ENCODE measurements at places on chromosomes 1 and 21.

DNA sequence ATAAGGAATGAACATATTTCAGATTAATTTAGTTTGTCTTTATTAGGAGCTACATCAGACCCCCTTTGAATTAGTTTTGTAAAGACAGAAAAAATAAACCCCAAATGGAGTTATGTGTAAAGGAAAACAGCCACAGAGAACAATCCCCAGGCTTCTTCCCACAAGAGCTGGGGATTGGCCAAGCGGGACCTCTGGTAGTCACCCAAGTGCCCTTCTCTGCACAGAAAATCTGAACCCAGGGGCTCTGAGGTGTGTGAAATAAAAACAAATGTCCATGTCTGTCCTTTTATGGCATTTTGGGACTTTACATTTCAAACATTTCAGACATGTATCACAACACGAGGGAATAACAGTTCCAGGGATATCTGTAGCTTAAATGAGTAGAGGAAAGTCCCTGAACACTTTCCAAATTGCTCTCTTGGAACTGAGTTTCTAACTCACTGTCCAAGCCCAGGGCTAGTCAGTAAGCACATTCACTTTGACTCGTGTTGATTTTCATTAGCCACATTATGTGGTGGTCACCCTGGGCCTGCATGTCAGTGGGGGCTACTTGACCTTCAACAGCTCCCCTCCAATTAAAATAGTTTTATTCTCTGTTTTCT, 22.5 kb downstream of the DPT start:
- DNase-seq = no peak

DNA sequence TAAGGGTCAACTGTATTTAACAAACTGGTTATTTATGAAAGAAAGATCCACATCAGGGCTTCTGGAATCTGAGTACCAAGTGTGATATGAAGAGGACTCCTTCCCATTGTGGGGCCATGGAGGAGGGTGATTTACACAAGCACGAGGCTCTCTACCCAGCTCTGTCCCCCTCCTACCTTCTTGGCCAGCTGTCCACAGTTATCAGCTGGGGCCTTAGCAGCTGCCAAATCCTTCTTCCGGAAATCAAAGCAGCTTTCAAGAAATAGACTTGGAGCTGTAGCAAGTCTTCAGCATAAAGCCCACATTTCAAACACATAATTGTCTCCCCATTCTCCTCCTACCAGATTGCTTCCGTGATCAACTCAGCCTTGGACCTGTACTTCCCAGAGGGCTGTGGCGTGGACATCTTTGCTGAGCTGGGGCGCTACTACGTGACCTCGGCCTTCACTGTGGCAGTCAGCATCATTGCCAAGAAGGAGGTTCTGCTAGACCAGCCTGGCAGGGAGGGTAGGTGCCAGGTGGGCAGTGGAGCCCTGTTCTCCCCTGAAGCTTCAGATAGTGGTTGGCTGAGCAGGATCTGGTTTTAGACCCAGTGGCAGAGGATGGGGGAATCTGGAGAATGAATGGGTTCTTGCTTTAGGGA, 15.5 kb downstream of the AZIN2 start:
- no peak for DNase-seq

DNA sequence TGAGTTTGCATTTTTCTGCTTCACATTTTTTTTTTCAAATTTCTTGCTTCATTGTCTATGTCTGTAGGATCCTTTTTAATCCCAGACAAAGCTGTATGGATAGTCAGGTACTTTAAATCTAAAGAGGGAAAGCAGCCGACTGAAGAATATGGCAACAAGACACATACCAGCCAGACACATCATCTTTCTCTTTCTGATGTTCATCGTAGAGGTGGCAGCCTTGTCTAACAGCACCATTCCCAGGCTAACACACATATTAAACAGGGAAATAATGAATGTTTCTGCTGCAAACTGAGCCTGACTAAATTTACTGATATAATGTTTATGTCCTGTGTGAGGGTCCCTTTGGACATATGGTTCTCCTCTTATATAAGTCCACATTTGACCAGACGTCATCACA, 3.7 kb upstream of the TEKT2 start:
- DNase-seq = no peak

GRCh38 chr1:24786191-24786590, 40.9 kb downstream of the CLIC4 start:
- no peak for DNase-seq

DNA sequence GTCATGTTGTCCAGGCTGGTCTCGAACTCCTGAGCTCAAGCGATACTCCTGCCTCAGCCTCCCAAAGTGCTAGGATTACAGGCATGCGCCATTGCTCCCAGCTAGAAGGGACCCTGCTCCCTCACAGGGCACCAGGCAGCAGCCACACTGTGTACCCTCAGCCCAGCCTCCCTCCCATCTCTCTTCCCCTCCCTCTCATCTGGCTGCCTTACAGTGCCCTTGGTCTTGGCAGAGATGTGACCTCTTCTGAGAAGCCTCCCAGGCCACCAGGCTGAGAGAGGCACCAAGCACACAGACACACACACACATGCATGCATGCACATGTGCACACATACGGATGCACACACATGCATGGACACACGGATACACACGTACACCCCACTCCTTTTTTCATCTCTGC, 25.0 kb downstream of the EPHA2 start:
- no peak for DNase-seq

DNA sequence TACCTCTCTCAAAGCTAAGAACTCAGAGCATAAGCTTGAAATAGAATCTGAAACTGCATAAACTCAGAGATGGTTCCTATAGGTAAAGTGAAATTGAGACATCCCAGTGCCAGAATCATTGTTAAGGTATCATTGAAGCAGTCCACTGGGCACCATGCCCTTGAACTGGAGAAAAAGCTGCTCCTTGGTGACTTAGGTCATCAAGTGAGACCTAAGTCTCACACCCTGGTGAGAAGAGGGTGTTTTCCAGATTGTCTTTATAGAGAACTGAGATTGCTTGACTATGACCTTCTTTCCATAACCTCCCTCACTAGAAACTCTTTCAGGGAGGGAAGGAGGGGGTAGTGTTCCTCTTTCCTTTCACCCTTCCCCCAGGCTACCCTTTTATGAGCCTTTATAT, 9.4 kb upstream of the ATP6V1G3 start:
- no peak for DNase-seq

DNA sequence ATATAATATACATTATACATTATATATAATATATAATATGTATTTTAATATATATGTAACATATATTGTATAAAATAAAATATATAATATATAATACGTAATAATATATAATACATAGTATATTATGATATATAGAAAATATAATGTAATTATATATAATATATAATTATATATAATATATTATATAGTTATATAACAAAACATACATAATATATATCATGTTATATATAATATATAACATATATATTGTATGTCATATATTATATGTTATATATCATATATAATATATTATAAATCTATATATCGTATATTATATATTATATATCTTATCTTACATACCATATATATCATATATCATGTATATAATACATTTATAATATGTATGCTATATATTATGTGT, 248.2 kb upstream of the TPTE start:
- no peak for DNase-seq

DNA sequence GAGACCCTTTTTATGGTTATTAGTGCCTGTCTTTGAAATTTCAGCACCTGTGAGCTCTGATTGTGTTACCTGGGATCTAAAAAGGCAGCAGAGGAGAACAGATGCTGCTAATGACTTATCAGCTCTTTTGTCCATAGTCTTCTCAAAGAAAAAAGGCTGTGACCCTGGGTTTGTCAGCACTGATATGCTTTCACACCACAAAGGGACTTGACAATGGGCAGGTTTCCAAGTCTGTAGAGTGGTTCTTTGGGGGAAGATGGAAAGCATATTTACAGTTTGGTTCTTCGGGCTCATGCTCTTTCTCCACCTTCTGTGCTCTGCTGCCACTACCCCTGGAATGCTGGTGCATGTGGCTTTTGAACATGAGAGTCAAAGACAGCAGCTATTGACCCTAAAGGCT, 32.0 kb downstream of the DNAJC6 start:
- no peak for DNase-seq

- no peak for DNase-seq
Measured at GRCh38 chr21:45470087-45470515, 65.1 kb downstream of the COL18A1 start.

DNA sequence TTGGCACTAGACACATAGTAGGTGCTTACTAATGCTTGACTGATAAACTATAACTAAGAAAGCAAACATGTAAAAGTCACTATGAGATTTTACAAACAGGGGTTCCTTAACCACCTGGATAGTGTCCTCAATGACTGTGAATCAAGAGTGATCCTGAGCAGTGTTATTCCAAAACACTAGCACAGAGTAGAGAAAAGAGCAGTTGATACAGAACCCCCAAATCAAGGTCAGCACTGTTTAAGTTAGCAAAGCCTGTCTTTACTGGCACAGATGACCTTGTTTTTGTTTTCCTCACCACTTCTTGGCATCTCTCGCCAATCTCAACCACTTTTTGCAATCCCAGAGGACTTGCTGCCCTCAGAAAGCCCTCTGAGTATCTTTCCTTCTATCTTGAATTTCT, 50.7 kb downstream of the BCL9 start:
- DNase-seq = no peak

GRCh38 chr1:65728504-65728903, 64.2 kb upstream of the PDE4B start:
- DNase-seq = no peak

GRCh38 chr21:41707231-41707959, 59.5 kb downstream of the RIPK4 start:
- no peak for DNase-seq

- DNase-seq = no peak
Measured at GRCh38 chr1:55938376-55938850, 641.0 kb downstream of the PLPP3 start.

DNA sequence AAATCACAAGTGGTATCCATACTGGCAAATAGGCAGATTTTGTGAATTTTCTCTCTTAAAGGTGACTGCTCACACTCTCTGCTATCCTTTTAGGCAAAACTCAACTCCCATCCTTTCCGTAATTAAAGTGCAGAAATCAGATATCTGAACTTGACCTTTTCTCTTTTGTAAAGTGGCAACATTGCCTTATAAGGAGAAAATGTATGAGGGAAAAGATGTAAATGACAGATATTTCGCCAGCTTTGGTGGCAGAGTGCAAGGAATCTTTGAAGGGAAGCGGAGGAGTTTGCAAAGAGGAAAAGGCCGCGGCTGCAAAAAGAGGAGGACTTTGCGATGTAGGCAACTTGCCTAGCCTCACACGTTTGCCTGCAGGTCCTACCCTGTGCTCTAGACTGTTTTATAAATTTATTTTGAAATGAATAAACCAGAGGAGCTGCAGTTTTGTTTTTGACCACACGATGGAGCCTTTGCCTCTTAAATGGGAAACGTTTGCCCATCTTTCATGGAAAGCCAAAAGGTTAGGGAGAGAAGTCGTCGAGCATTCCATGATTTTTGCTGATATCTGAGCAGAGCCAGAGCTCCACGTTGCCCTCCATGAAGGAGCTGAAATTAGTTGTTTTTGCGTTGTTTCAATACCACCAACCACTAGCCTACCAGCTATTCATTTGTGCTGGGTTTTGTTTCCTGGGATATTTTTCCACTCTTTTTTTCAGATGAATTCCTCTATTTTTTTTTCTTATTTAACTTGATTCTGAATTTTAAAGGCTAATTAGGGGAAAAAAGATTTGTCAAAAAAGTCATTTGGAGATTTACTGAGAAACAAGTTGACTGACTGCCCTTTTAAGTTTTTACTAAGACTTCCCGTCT, 242.3 kb downstream of the LMX1A start:
- DNase-seq = peak; percentile 49

GRCh38 chr1:205954819-205955404, 11.7 kb upstream of the SLC26A9 start:
- DNase-seq = no peak

GRCh38 chr1:210523830-210524229, 195.1 kb downstream of the HHAT start:
- DNase-seq = no peak

- DNase-seq = peak; percentile 9
Measured at GRCh38 chr1:181987334-181987895, 74.1 kb downstream of the ZNF648 start.

DNA sequence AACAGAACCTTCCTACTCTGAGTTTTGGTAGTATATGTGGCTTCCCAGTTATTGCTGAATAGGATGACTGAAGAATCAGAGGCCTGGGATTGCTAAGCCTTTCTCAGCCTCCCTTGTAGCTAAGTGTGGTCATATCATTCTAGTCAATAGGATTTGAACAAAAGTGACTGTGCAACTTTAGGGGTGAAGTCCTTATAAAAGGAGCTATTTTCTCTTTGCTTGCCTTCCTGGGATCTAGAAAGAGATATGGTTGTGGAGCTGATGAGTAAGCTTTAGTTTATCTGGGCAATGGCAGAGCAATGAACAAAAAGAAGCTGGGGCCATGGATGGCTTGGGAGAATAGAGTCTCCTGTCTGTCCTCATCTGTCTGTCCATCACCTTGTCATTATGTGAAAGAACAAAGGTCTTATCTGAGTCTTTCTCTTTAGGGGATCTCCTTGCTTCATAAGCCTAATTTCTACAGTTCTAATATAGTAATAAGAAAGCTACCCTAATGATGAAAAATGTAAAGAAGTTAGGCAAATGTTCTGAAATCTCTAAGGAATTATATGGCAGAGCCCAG, 91.5 kb downstream of the TENT5C start:
- no peak for DNase-seq

DNA sequence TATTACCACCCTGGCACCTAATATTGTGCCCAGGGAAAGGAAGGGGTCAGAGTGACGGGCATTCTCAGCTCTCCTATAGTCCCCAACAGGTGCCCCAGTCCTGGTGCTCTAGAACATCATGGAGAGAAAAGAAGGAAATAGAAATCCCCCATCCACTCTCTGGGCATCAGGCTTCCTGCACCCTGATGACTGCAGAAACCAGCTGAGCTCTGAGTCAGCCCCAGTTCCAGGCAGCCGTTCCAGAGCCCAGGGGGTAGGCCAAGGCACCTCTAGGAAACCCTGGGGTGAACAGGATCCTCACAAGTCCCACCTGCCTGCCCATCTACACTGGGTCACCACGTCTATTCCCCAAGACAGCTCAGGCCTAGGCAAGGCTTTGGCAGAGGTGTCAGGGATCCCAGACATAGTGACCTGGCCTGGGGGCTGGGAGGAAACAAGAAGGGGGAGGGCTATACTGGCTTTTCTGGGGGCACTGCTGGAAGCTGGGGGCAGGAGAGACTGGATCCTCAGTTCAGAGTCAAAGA, 709 bp downstream of the NECTIN4 start:
- no peak for DNase-seq

- no peak for DNase-seq
Measured at GRCh38 chr1:232319518-232320210, 310.3 kb downstream of the SIPA1L2 start.

- no peak for DNase-seq
Measured at GRCh38 chr21:35046880-35047229, 2.2 kb downstream of the RUNX1 start.

Data from KBM-7 (cell line).